ENCODE measurements at places on chromosomes 5 and 9.

- peak; percentile 23 for DNase-seq
These were observed 20.5 kb upstream of the NDFIP1 start for GRCh38 chr5:142087920-142088679.

DNA sequence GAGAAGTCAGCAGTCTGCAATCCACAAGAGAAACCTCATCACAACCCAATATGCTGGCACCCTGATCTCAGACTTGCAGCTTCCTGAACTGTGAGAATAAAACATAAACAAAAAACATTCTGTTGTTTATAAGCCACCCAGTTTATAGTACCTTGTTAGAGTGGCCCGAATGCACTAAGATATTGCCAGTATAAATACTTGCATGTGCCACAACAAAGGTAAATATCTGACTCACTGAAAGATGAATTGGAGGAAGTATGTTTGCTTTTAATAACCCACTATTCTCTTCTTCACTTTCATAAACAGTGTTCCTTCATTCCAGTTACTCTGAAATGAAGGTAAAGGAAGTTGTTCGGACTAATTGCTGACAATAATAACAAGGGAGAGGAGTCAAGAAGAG is 1163.4 kb upstream of the CDH6 start:
- no peak for DNase-seq

- DNase-seq, result no peak
These were observed 60.5 kb upstream of the EDIL3 start for GRCh38 chr5:84445049-84445685.

DNA sequence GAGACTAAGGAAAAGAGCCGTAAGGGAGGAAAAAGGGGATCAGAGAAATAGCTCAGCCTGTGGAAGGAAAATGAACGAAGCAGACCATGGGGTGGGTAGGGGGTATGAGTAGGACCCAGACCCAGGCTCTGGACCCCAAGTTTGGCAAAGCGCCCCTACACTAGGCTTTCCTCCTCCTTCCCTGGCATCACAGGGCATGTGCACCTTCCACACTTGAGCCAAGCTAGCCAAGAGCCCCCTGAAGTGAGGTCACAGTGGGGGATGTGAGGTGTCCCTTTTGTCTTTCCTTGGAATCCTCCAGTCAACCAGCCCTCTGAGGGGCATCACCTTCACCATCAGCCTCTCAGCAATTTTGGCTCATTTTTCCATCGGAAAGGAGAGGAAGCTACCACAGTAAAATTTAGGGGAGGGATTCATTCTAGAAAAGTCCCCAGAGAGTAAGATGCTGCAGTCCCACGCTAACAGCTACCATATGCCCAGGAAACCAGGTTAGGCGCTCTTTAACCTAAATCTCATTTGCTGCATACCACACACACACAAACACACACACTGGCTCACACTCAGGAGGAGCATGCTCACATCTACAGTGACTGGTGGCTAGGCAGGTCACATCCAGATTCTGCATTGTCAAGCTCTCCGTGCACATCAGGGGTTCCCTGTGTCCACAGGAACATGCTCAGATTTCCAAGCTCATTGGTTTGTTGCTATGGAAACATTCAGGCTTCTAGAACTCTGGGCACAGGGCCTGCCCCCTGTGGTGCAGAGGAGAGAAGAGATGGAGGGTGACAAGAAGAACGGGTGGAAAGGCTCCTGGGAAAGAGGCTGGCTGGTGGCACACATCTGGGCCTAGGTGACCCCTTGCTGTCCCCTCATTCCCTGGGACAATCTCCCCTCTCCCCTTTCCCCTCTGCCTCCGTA is 9.9 kb downstream of the REEP2 start:
- DNase-seq, result no peak

GRCh38 chr9:89725271-89725670 is 120.5 kb downstream of the GADD45G start:
- no peak for DNase-seq

DNA sequence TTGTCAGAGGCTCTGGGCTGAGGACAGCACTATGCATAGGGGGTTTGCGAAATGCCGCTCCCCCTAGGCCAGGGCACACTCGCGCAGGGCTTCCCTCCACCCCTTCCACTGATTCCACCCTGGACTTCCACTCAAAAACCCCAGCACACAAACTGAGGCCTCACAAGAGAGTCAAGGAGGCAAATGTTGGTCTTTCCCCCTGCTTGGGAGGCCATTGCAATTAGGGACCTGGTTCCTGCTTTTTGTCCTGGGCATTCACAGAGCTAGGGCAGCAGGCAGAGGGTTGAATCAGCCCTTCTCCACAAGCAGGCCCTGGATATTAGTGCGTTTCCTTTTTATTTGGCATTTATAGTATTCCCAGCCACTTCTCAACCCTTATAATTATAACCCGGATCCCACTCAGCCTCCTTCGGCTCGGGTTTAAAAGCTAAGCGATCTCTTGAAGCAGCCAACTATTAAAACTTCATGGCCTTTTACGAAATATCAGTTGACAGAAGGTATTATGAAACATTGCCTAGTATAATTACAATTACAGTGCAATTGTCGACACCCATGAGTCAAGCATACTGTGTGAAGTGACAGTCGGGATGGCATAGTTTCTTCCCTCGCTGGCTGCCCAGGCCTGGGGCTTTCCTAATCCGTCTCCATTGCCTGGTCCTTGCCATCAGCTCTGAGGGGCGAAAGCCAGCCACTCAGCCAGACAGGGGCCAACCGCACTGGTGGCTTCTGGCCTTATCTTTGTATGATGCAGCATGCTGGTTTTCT is 285.5 kb upstream of the MAP3K1 start:
- no peak for DNase-seq

- DNase-seq, result peak; percentile 16
These were observed 6.3 kb downstream of the SPTAN1 start for GRCh38 chr9:128558431-128559310.

- no peak for DNase-seq
These were observed 42.0 kb downstream of the SHB start for GRCh38 chr9:38026840-38027527.

- DNase-seq, result no peak
These were observed 2019.9 kb downstream of the MAT2B start for GRCh38 chr5:165525271-165525670.

DNA sequence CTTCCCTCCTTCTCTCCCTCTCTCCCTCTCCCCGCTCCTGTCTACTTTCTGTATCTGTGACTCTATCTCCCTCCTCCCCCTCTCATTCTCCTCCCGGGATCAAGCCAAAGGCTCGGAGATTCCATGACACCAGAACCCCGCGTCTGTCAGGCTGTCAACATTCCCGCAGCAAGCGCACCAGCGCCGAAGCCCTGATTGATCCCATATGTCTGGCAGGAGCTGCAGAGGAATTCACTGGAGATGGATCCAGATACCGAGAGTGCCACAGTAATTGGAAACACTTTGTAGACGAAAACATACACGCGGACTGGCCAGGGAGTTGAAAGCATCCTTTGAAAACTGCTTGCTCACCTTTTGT is 300 bp upstream of the SVEP1 start:
- DNase-seq, result no peak

GRCh38 chr9:37425298-37425752 is 2.8 kb downstream of the GRHPR start:
- DNase-seq, result no peak

GRCh38 chr9:112361601-112362000 is 18.3 kb upstream of the HSDL2 start:
- DNase-seq, result no peak

DNA sequence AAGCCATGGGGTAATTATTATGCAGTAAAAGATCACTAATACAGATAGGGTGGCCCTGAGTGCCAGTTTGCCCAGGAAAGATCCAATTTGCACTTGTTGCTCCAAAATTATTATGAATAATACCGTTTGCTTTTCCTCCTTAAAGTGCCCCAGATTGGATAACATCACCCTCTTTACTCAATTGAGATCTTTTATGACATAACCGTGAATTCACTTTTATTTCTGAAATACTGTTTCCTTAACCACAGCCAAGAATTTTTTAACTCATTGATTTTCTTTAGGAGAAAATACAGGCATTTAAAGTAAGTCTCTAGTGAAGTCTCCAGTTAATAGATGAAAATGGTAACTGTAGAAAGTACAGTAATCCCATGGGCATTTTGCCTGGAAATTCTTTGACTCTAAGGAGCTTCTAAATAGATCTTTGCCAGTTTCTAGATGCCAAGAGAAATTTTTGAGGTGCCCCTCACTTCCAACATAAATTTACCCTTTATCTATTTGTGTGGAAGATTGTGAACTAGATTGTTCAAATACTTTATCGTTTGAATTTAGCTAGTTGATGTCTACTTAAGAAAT is 99.2 kb downstream of the UHRF2 start:
- DNase-seq, result no peak

GRCh38 chr9:37528652-37529471 is 43.1 kb downstream of the POLR1E start:
- peak; percentile 62 for DNase-seq

GRCh38 chr9:120465685-120466407 is 114.1 kb downstream of the CDK5RAP2 start:
- DNase-seq, result no peak

DNA sequence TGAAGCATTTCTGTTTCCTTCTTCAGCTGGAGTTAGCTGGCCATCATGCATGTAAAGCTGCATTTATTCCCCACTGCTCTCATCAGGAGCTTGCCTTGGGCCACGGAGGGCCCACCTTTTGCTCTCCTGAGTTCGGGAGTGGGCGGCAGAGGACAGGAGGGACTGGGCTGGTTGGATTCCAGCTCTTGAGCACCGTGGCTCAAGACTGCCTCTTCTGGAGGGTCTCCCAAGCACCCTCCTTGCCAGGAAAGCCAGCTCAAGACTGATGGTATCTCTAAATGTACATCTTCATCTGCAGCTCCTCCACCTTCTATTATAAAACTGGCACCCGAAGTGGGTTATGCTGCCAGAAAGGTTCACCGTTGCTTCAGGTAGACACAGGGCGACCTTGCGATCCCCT is 399.6 kb upstream of the IRX1 start:
- DNase-seq, result no peak

GRCh38 chr5:170885809-170886208 is 24.0 kb downstream of the RANBP17 start:
- DNase-seq, result no peak

- no peak for DNase-seq
These were observed 555.8 kb upstream of the CLINT1 start for GRCh38 chr5:158414780-158415179.

DNA sequence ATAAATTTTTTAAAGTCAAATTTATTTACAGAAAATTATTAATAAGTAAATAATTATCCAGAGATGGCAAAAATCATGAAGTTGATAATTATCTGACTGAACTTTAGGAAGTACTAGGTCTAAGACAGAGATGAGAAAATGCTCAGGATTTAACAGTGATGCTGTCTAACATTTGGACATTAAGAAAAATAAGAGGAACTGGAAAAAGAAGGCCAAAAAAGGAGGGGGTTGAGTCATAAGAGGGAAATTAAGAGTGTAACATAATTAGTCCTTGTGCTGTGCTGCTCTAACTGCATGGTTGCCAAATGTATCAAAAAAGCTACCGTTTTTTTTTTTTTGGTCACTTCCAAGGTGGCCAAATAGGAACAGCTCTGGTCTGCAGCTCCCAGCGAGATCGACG is 35.4 kb upstream of the TUT7 start:
- DNase-seq, result no peak

DNA sequence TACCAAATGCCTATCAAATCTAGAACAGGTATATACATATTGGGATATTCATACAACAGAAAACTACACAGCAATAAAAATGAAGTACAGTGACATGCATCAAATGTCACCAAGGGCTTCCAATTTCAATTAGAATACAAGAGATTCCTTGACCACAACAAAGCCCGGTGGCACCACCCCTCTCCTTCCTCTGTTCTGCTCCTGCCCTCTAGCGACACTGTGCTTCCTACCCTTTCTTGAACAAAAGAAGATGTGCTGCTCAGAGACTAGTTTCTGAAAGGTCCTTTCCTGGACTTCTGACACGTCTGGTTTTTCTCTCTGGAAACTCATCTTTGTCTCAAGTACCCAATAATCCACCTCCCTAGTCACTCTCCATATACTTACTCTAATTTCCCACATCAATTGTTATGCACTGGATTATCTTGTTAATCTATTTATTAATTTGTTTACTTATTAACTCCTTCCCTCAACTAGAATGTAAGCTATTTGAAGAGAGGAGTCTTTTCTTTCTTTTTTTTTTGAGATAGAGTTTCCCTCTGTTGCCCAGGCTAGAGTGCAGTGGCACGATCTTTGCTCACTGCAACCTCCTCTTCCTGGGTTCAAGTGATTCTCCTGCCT is 70.4 kb upstream of the CTSV start:
- DNase-seq, result no peak

DNA sequence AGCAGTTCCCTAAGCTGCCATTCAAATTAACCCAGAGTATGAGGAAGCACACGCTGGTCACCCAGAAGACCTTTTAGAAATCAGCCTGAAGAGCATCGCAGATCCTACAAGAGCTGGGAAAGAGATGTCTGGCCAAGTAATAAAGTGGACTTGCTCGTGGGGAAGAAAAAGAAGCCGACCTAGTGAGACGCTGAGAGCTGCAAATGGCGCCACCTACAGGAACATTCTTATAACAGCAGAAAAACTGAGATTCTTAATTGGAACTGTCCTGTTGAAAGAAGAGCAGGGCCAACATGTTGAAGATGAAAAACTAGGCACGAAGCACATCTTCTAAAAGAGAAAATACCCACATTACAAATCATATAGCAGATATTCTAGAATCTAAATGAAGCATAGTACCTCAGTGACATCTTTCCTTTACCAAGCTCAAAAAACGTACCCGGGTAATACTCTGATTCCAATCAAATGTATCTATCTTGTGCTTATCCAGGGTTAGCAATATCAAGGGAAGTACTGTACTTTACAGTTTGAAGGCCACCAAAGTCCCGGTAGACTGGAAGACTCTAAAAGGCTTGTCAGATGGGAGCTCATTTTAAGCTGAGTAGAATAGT is 3.9 kb upstream of the GNAQ start:
- peak; percentile 35 for DNase-seq

DNA sequence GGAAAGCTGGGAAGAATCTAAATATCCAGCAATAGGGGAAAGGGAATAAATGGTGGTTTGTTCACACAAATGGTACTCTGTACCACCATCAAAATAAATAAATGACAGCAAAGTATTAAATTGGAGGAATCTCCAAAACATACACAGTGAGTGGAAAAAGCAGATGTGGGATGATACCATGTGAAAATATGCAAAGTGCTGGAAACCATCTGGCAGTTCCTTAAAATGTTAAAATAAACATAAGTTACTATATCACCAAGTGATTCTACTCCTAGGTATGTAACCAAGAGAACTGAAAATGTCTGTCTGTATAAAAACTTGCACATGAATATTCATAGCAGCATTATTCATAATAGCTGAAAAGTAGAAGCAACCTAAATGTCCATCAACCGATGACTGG is 41.9 kb upstream of the TEX48 start:
- no peak for DNase-seq

Measured in T-helper 9 cell (primary cell).